ENCODE measurements at places on chromosomes 6 and 20. TPM values are rescaled to one million over a fixed set of nuclear protein-coding genes. Genes with fewer than 3 reads are reported as not detected.

The ETV7 gene
- 0.40 TPM for total RNA-seq

The RIPOR2 gene
- 344 TPM for total RNA-seq

The SNAI1 gene
- total RNA-seq = 0.22 TPM

The TXLNB gene
- total RNA-seq = 0.29 TPM

The BPIFA1 gene
- total RNA-seq = not detected

The EBF4 gene
- total RNA-seq = 7.7 TPM

The DDAH2 gene
- 12.2 TPM for total RNA-seq

The CRYBG1 gene
- 37.2 TPM for total RNA-seq

The CGA gene
- total RNA-seq = not detected

The GSTA2 gene
- not detected for total RNA-seq

The INSM1 gene
- total RNA-seq = not detected

The EPB41L1 gene
- total RNA-seq = 0.66 TPM

The RHAG gene
- not detected for total RNA-seq

The MYLK2 gene
- total RNA-seq = not detected

The OTOR gene
- total RNA-seq = not detected

The LTB gene
- total RNA-seq = 670 TPM

The CAGE1 gene
- 0.17 TPM for total RNA-seq

The OLIG3 gene
- not detected for total RNA-seq

The COL19A1 gene
- 0.32 TPM for total RNA-seq

The TTLL9 gene
- not detected for total RNA-seq

The TINAG gene
- total RNA-seq = not detected

The CALHM6 gene
- 3.3 TPM for total RNA-seq

The TNFRSF6B gene
- total RNA-seq = not detected

The MYCT1 gene
- 0.24 TPM for total RNA-seq

The SUPT3H gene
- total RNA-seq = 16.0 TPM

The MYB gene
- 17.3 TPM for total RNA-seq

The PXT1 gene
- total RNA-seq = 0.32 TPM

The HLA-DQA1 gene
- 43.4 TPM for total RNA-seq

The MYH7B gene
- total RNA-seq = 0.15 TPM

The GPX5 gene
- total RNA-seq = not detected

The ADGRF5 gene
- total RNA-seq = not detected

The DPPA5 gene
- total RNA-seq = not detected

The FKBP1C gene
- 1.6 TPM for total RNA-seq

The ITCH gene
- total RNA-seq = 60.5 TPM

The ASIP gene
- total RNA-seq = not detected

The DAAM2 gene
- not detected for total RNA-seq

The LPIN3 gene
- total RNA-seq = 1.3 TPM

The VSX1 gene
- total RNA-seq = not detected

The VARS1 gene
- 37.3 TPM for total RNA-seq

The HDAC2 gene
- total RNA-seq = 54.7 TPM

The CENPW gene
- total RNA-seq = 37.1 TPM

The CLDN20 gene
- not detected for total RNA-seq

The CCM2L gene
- not detected for total RNA-seq

The PEX3 gene
- total RNA-seq = 10.9 TPM

The ADGB gene
- not detected for total RNA-seq

The CRISP3 gene
- not detected for total RNA-seq

The KHDC1 gene
- total RNA-seq = 0.66 TPM

The C20orf144 gene
- not detected for total RNA-seq

The RING1 gene
- total RNA-seq = 44.5 TPM

The UNC93A gene
- total RNA-seq = not detected

The UCKL1 gene
- 44.8 TPM for total RNA-seq

The LHFPL5 gene
- not detected for total RNA-seq

The GRM1 gene
- total RNA-seq = not detected
